ENCODE measurements at places on chromosomes 7 and 10.

DNA sequence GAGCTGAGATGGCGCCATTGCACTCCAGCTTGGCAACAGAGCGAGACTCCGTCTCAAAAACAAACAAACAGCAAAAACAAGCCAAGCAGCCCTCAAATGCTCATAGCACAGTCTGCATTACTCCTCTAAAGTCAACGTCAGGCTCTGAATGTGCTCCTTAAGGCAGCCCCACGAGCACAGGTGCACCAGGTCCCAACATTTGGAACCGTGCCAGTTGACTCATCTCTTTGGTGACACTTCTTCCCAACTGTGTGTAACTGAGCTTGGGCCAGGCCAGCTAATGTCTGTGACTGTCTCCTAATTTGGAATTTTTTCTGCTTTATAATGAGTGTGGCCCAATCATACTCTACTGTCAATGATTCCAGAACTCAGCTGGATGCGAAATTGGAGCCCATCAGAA lies 66.3 kb upstream of the EFCAB10 start:
- no peak for DNase-seq

DNA sequence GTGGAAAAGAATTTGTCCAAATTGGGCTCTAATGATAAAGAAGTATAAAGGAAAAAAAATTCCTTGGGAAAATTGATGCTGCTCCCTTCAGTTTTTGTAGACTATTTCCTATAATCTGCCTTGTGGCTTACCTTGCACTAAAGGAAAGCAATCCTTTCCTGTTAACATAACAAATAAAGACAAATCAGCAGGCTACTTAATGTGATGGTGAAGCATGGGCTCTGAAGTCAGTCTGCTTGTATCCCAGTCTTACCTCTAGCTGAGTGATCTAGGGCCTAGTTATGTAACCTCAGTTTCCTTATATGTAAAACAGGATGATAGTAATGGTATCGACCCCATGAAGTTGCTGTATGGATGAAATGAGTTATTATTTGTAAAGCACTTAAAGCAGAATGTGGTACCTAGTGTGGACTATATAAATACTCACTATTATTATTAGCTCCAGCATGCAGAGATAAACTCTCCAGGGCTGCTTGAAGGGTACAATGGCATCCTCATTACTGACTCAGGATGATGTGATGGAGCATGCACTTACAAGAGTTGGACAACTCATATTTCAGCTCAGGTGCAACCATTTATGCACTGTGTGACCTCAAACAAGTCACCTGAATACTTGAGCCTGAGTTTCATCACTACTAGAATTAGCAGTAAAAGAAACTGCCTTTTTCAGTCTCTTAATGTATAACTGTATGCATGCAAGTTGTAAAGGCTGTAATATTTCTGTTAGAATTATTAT lies 156.1 kb downstream of the DKK1 start:
- DNase-seq: no peak

DNA sequence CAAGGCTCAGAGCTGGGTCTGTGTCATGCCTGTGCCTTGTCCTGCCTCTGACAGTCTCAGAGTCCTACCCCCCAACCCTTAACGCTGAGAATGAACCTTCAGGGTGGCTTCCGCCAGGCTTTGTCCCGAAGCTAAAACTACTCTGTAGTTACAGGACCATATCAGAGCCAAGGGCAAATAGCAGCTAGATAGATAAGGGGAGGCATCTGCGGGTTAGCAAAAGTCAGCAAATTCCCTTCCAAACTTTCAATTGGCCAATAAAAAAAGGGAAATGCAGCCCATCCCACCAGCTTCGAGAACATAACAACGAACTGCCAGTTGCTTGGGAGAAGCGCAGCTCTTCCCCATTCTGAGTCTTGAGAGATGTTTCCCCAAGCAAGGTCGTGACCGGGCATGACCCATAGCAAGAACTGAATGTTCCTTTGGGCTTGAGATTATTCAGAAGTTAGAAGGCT lies 17.7 kb downstream of the CCL24 start:
- no peak for DNase-seq

- DNase-seq: no peak
These were observed 30.4 kb upstream of the PPIF start for GRCh38 chr10:79316671-79317431.

DNA sequence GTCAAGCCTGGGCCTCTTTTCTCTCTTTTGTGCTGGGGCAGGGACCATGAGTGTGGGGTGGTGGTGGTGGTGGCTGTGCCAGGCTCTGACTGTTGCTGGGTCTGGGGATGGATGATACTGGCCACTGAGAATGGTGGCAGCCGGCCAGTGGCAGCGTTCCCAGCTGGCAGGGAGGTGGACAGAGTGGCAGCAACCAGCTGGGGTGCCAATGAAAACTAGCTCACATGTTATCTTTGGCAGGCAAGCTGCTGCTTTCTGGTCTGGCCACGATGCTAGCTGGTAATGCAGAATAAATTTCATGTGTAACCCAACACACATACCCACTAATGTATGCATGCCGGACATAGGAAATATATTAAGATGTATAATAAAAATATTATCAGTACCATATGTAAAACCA lies 95.0 kb upstream of the SLC26A5 start:
- DNase-seq: no peak

- DNase-seq: no peak
These were observed 87.8 kb upstream of the DKK1 start for GRCh38 chr10:52226197-52226847.

DNA sequence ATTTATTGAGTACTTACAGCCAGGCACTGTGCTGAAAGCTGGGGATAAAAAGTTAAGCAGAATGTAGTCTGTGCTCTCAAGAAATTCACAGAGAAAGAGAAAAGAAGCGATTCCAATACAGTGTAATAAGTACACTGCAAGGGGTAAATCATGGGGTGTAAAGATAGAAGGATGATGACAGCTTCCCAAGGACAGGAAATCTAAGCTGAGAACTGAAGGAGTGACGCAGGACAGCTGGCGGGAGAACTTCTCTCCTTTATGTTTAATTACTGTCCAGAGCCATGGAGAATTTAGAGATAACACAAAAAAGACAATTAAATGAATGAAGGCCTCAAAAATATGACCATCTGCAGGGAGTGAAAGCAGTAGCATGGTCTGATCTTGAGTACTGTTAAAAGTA lies 34.8 kb downstream of the C7orf33 start:
- DNase-seq: no peak

DNA sequence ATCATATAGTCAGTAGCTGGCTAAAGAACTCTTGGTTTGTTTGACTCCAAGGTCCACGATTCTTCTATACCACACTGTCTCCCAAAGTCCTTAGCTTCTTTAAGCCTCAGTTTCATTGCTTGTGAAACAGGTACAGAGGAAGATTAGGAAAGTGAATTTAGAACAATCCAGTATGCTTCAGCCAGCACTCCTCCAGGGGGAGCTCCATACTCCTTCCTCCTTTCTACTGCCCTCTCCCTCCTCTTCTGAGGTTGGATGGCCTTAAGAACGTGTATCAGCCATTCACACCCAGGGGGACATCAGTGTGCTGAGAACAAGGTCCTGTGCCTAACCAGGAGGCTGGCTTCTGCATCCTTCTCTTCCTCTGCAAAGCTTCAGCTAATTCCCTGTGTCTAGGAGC lies 54.8 kb upstream of the CALD1 start:
- no peak for DNase-seq

- no peak for DNase-seq
These were observed 98.2 kb downstream of the PRTFDC1 start for GRCh38 chr10:24854256-24854655.

DNA sequence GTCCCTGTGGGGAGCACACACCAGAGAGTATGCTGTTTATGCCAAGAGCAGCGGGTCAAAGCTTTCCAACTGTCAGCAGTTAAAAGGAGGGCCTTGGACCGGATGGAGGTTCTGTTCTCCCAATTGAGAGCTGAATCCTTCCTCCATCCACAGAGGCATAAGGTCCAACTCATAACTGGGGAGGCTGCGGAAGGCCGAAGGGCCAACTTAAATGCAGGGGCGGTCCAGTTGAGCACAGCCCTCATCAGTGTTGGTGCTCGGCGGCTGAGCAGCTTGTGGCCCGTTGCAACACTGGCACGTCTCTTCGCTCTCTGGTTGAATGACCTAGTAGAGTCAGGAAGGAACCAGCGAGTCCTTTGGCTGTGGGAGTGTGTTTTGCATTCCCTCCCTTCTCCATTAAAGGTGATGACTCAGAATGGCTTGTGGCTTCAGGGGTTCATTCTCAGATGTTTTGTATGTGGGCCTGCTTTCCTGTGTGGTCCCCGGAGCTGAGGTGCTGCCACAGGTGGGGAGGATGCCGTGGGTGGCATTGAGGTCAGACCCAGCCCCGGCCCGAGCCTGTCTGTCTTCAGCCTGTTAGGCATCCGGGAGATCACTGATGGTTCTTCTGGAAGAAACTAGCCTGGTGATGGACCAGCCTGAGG lies 44.8 kb upstream of the DMBT1 start:
- no peak for DNase-seq

DNA sequence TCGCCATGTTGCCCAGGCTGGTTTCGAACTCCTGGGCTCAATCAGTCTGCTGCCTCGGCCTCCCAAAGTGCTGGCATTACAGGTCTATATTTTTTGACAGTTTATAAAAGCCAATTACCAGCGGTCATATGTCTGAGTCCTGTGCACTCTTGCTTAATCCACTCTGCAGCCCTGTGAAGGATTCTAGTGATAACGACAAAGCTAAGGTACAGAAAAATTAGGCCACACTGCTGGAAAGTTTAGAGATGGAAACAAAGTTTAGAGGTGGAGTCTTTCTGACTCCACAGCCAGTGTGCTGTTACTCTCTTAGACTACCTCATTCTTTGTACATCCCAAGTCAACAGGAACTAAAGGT lies 707 bp downstream of the PTER start:
- DNase-seq: no peak

- DNase-seq: no peak
These were observed 214.3 kb upstream of the SHH start for GRCh38 chr7:156026603-156027002.

- no peak for DNase-seq
These were observed 25.9 kb upstream of the GOLGA7B start for GRCh38 chr10:97823734-97824133.

All from stimulated activated CD4-positive, alpha-beta T cell treated with anti-CD3 and anti-CD28 coated beads, TNF-alpha, amount 100 ng/mL, for 4 hours (primary cell).